ENCODE measurements at places on chromosomes 4 and X.

DNA sequence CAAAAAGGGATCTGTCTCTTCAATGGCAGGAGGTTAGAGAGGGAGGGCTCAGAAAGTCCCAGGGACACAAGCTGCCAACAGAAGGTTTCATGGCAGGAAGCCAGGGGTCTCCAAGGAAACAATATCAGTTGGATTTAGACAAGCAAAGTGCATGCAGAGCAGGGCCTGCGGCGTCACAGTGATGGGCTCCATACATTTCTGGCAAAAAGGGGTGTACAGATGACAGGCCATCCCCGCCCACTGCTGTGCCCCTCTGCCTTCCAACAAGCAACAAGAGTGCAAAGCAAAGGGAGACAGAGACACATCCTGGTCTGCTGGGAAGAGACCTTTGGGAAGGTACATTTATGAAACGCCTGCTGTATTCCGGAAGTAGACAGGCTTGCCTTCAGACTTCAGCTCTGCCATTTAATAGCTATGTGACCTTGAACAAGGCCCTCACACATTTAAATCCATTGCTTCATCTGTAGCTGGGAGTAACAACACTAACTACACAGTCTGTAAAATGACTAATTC is 121.2 kb downstream of the AFAP1 start:
- no peak for DNase-seq

DNA sequence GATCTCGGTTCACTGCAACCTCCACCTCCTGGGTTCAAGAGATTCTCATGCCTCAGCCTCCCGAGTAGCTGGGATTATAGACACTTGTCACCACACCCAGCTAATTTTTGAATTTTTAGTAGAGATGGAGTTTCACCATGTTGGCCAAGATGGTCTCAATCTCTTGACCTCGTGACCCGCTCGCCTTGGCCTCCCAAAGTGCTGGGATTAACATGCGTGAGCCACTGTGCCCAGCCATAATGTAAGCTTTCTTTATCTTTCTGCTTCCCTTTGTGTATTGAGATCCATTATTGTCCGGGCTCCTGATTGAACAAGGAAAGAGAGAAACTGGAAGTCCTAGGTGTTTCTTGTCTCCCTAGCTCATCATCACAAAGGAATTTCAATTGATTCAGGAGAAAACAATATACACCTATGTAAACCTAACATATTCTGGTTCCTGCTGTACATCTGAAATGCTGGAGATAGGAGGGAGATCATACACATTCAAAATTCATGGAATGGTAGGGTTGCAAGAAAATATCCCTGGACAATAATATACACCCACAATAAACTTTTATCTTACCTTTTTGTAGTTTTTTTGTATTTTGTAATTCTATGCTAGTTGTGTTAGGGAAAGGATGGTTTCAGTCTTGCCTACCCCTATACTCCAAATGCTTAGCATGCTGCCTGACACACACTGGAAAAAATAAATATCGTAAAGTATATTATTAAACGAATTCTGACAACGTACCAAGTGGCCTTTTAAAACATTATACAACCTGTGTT is 194.4 kb upstream of the HS3ST1 start:
- no peak for DNase-seq

- DNase-seq = no peak
Measured at GRCh38 chrX:45751156-45751555, 550.5 kb upstream of the DIPK2B start.

DNA sequence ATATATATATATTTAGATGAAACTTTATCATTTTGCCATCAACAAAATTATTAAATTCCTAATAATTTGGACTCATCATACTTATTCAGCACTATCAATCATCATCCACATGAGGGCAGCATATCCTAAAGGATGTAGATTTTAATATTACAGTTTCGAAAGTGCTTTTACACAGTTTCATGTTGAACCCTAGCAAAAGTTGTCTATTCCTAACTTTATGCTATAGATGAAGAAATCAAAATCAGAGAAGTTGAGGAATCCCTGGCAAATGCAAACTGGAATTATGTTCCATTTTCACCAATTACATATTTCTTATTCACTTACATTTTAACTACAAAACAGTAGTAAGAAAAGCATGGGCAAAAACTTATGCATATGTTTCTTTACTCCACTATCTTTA is 36.6 kb upstream of the UGT2A1 start:
- peak; percentile 32 for DNase-seq

GRCh38 chr4:113684534-113685091 is 76.9 kb downstream of the CAMK2D start:
- DNase-seq = peak; percentile 75

- no peak for DNase-seq
Measured at GRCh38 chr4:162803378-162803777, 363.3 kb downstream of the NAF1 start.

GRCh38 chrX:15017491-15017890 is 144.3 kb downstream of the MOSPD2 start:
- DNase-seq = no peak

DNA sequence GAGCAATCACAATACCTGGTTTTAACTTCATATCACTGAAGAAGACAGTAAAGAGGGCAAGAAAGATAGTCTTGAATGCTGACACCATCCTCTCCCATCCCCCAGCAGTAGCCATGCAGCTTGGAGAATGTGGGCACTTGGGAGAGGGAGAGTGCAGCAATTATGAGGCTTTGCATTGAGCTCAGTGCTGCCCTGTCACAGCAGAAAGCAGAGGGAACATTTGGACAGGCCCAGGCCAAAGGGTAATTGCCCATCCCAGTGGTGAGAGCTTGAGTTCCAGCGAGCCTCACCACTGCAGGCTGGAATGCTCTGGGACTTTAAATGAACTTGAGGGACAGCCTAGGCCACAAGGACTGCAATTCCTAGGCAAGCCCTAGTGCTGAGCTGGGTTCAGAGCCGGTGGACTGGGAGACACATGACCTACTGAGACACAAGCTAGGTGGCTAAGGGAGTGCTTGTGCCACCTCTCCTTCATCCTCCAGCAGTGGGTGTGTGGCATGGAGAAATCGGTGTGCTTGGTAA is 36.3 kb downstream of the CORIN start:
- DNase-seq = no peak

DNA sequence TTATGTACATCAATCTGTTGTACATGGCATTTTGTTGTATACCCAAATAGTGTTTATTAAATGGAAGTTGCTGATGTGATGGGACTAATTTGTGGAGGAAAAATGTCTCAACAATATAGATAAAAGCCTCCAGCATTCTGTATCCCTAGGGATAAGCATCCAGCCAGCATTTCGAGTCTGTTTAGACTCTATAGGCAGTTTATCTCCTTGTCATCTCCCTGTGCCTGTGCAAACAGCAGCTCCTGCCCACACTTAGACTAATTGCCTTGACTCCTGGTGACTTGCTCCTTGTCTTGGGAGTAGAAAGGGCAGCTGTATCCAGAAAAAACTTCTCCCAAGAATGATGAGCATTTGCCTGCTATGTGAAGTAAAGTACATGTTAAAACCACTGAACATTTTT is 83.8 kb downstream of the DOCK11 start:
- no peak for DNase-seq

DNA sequence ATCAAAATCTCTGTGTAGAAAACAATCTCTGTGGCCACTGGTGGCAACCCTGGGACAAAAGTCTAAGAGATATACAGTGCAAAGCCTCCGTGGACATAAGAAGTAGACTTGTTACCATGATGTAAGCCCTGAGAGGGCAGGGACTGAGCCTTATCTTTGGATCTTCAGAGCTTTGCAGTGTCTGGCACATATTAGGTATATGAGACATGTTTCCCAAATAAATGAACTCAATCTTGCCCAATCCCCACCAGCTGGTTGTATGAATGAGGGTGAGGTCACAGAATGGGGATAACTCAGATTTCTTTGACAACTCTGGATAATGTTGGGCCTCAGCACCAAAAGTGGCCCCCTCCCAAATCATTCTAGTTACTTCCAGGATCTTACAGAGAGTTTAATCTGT is 511.4 kb upstream of the DIPK2B start:
- DNase-seq = peak; percentile 80

Measured in AG10803 (cell line).